Activated T-helper 2 cell treated with anti-CD3 and anti-CD28 coated beads, Interferon-gamma antibody, Interleukin-2, Interleukin-4, amounts not matched to agents 10 μg/mL and 5 μg/mL and 100 μg/mL, durations not matched to agents 14 hours and 24 hours and 36 hours (primary cell): ENCODE measurements at places on chromosomes 1 and 21. TPM values are rescaled to one million over a fixed set of nuclear protein-coding genes. Genes with fewer than 3 reads are reported as not detected.

SLC45A1 gene
- 0.50 and 0.80 TPM in 2 replicates for total RNA-seq

RNU1-4 gene
- 2,033 and 2,369 TPM in 2 replicates for total RNA-seq

DNA sequence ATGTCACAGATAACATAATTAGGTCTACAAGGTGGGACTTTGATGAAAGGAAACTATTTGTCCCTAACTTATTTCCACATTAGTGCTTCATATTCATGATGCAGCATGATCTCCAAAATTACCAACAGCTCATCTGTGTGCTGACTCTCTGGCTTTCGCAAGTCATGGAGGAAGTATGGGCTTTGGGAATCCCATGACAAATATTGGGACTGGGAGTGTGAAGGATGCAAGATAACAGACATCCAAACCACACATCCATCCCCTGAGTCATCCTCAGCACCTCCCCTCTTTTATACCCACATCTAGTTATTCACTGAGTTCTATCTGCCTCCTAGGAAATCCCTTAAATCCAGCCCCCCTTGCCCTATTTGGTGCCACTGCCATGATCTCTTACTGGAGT, 102.8 kb upstream of the COL24A1 start:
- no peaks in the 10 kb centered on the region for H3K36me3 ChIP-seq
- no peak for DNase-seq
- H3K27ac ChIP-seq = no peak overlapping the region
- H3K4me3 ChIP-seq = no peak overlapping the region
- no peaks in the 10 kb centered on the region for H3K27me3 ChIP-seq

DNA sequence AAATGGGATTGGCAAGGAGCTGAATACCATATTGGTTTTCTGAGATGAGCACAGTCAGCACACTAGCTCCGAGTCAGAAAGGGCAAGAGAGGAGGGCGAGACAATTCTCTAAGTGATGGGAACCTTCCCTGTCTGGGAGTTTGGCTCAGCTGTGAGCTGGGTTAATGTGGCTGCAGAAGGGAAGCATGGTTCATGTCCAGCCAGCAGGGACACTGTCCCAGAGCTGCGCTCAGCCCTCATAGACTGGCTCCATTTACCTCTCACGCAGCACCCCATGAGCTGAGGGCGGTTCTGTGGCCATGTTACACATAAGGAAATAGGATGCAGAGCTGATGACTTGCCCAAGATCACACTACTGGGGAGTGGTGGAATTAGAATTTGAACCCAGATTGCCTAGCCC, 15.7 kb upstream of the CPT2 start:
- no peaks in the 10 kb centered on the region for H3K36me3 ChIP-seq
- DNase-seq = no peak
- H3K27ac ChIP-seq = no peak overlapping the region
- H3K4me1 ChIP-seq = no peaks in the 10 kb centered on the region
- no peak overlapping the region for H3K4me3 ChIP-seq

- no peaks in the 10 kb centered on the region for H3K4me1 ChIP-seq
- DNase-seq = no peak
- H3K27ac ChIP-seq = no peak overlapping the region
- no peak overlapping the region for H3K4me3 ChIP-seq
- H3K36me3 ChIP-seq = no peaks in the 10 kb centered on the region
Observed at GRCh38 chr1:92817986-92818764, 13.7 kb upstream of the RPL5 start.
